ENCODE measurements at places on chromosomes 5 and 9. TPM values are rescaled to one million over a fixed set of nuclear protein-coding genes. Genes with fewer than 3 reads are reported as not detected.

The C9orf152 gene
- total RNA-seq: not detected

The FBP2 gene
- total RNA-seq: not detected

The NUDT12 gene
- 1.0 TPM for total RNA-seq

The SLC4A9 gene
- not detected for total RNA-seq

The FOXI1 gene
- total RNA-seq: not detected

The BASP1 gene
- total RNA-seq: 1.0 TPM

The DCAF10 gene
- 19.4 TPM for total RNA-seq

- H3K27me3 ChIP-seq: peaks cover 45% of the 10 kb centered on the region
- no peak overlapping the region for H3K27ac ChIP-seq
- peaks cover 2% of the 10 kb centered on the region for H3K36me3 ChIP-seq
- DNase-seq: no peak
- H3K4me1 ChIP-seq: peaks cover 1% of the 10 kb centered on the region
These were observed 51.1 kb downstream of the NSUN2 start for GRCh38 chr5:6581559-6582426.

DNA sequence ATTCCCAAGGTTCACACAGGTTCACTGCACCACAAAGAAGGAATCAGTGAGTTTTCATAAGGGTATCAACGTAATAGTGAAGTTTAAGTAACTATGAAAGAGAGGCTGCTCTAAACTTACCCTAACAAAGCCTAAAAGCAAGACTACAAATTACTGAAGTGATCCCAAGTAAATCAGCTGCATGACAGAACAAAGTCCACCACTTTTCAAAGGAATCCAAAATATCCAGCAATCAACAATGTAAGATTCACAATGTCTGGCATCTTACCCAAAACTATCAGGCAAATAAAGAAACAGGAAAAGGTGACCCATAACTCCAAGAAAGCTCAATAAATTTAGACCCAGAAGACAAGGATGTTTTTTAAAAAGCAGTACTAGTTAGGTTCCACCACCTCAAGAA is 70.1 kb downstream of the GNAQ start:
- H3K27me3 ChIP-seq: no peaks in the 10 kb centered on the region
- no peak for DNase-seq
- H3K27ac ChIP-seq: no peak overlapping the region
- H3K4me1 ChIP-seq: peaks cover 26% of the 10 kb centered on the region

DNA sequence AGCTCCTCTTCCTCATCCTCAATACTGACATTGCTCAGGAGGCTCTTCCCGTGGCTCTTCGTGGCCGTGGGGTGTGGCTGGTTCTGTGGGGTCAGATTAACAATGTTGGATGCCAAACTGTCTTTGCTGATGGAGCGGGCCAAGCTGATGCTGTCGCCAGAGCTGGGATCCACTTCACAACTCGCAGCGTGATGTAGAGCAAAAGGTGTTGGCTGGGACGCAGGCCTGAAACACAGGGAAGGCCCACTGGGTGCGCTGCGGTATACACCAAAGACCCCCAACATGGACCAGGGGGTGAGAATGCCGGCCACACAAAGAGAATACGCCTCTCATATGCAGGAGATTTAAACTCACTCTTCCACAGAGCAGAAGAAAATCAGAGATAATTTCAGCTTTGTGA is 84.3 kb downstream of the CAMSAP1 start:
- H3K27ac ChIP-seq: no peak overlapping the region
- no peaks in the 10 kb centered on the region for H3K27me3 ChIP-seq
- no peak for DNase-seq
- H3K36me3 ChIP-seq: peaks cover 7% of the 10 kb centered on the region
- H3K4me1 ChIP-seq: no peaks in the 10 kb centered on the region

DNA sequence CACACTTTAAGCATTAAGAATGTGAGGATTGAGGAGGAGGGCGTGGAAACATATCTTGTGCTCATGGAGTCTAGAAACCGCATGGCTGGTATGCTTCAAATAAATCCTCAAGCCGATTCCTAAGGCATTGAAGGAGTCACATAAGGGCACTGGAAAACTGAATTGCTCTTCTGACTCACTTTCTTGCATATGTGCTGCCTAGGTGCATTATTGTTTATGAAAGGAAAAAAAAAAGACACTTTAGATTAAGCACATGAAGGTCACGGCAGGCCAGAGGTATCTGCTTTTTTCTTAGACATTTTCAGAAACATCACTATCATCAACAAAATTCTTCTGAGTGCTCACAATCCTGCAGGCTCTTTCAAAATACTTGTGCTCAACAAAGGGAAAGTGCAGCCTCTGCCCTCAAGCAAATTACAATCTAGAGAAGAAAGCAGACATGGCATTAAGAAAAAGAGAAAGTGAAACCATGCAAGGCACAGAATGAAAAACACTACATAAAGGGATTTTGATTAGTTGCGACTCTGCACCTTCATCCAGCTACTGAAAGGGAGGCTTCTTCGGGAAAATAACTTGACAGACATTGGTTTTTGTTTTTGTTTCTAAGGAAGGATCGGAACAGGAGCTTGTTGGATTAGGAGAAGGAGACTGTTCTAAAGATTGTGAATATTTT is 2117.6 kb downstream of the MAT2B start:
- no peaks in the 10 kb centered on the region for H3K27me3 ChIP-seq
- no peak for DNase-seq
- H3K27ac ChIP-seq: no peak overlapping the region
- no peaks in the 10 kb centered on the region for H3K36me3 ChIP-seq
- peaks cover 5% of the 10 kb centered on the region for H3K4me1 ChIP-seq
- no peak overlapping the region for H3K4me3 ChIP-seq

- no peaks in the 10 kb centered on the region for H3K36me3 ChIP-seq
- H3K4me1 ChIP-seq: no peaks in the 10 kb centered on the region
- H3K4me3 ChIP-seq: no peak overlapping the region
- DNase-seq: no peak
- H3K27me3 ChIP-seq: peaks cover 11% of the 10 kb centered on the region
- no peak overlapping the region for H3K27ac ChIP-seq
These were observed 35.4 kb upstream of the SLC28A3 start for GRCh38 chr9:84375954-84376353.

DNA sequence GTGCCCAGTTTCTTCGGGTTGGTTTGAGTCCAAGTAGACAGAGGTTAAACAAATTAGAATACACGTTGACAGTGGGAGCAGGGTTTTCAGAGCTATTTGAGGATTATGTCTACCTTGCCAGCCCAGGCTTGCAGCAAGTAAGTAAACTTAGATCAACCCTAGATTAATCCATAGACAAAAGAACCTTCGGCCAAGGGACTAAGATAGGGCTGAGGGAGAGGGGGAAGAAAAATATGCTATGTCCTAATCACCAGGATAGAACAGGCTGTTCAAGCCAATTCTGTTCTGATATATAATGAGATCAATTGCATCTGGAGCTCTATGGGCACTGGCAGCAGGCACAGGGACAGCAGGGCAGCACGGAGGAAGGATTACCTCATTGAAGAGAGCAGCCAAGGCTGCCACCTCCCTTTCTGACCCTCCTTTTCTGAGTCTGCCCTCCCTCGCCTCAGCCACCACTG is 377.7 kb downstream of the PIK3R1 start:
- no peaks in the 10 kb centered on the region for H3K4me1 ChIP-seq
- H3K36me3 ChIP-seq: no peaks in the 10 kb centered on the region
- no peaks in the 10 kb centered on the region for H3K27me3 ChIP-seq
- no peak overlapping the region for H3K27ac ChIP-seq

GRCh38 chr5:131633830-131634229 is 1.2 kb downstream of the RAPGEF6 start:
- peak overlapping the region; percentile 97 for H3K27ac ChIP-seq
- H3K36me3 ChIP-seq: peaks cover 10% of the 10 kb centered on the region
- H3K4me1 ChIP-seq: peaks cover 22% of the 10 kb centered on the region

GRCh38 chr5:115398719-115399118 is 102.3 kb upstream of the CCDC112 start:
- no peaks in the 10 kb centered on the region for H3K36me3 ChIP-seq
- no peak overlapping the region for H3K4me3 ChIP-seq
- DNase-seq: no peak
- H3K27ac ChIP-seq: no peak overlapping the region

DNA sequence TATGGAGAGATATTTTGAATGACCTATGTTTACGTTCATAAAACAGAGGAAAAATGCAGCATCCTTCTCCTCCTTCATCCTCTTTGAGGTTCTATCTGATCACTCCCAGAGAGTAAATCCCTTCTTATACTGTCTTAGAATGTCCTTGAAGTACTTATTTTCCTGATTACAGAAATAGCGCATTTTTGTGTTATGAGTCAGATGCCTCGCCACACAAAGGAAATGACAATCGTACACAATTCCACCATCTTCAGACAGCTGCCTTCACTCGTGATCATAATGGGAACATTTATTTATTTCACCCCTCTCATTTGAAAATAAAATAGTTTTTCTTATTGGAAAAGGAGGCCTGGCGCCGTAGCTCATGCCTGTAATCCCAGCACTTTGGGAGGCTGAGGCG is 2.4 kb upstream of the GLT6D1 start:
- no peak for DNase-seq
- H3K27me3 ChIP-seq: no peaks in the 10 kb centered on the region

- H3K4me1 ChIP-seq: peaks cover 19% of the 10 kb centered on the region
- peaks cover 65% of the 10 kb centered on the region for H3K27me3 ChIP-seq
- no peak overlapping the region for H3K4me3 ChIP-seq
- no peak for DNase-seq
These were observed 5.3 kb downstream of the LHX6 start for GRCh38 chr9:122223435-122223834.

- H3K4me3 ChIP-seq: no peak overlapping the region
- DNase-seq: no peak
- peaks cover 12% of the 10 kb centered on the region for H3K27me3 ChIP-seq
- H3K36me3 ChIP-seq: no peaks in the 10 kb centered on the region
These were observed 58.2 kb upstream of the EQTN start for GRCh38 chr9:27355166-27355565.

DNA sequence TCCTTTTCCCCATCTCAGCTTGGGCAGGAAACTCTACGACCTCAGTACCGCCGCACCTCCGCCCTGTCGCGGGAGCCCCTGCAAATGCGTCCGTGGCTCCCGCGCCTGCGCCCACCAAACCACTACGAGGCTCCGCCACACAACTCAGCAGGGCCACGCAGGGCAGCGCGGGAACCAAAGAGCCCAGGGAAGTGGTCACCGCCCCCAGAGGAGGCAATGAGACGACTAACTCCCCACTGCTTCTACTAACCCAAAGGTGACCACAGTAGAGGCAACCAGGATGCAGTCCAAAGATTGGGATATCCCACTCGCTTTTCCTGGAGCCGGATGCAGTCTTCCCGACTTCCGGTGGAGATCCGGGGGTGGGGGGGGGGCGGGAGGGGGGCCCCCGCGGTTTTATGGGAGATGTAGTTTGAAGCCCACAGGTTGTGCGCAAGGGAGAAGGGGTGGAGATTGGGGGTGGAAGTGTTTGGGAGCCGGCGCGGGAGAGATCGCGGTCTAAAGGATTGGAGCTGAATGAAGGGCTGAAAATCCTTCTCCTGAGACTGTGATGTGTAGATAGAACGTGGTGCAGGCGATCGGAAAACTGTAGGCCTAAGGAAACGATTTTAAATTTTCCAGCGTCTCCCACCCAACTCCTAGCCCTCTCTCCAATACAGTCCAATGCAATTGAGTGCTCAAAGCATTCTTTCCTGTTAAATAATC is at the start of gene NUDT12:
Gene NUDT12, minus strand, starts transcription at position 337 of the 705 bp plus-strand sequence. CDS start 2,541 bp downstream, outside the sequence.
- H3K27me3 ChIP-seq: peaks cover 3% of the 10 kb centered on the region
- no peaks in the 10 kb centered on the region for H3K36me3 ChIP-seq
- peaks cover 12% of the 10 kb centered on the region for H3K4me1 ChIP-seq

GRCh38 chr5:32099486-32100035 is 74.6 kb downstream of the GOLPH3 start:
- H3K4me1 ChIP-seq: no peaks in the 10 kb centered on the region
- DNase-seq: no peak
- no peaks in the 10 kb centered on the region for H3K27me3 ChIP-seq

- DNase-seq: no peak
- H3K4me1 ChIP-seq: no peaks in the 10 kb centered on the region
- no peak overlapping the region for H3K4me3 ChIP-seq
- H3K36me3 ChIP-seq: no peaks in the 10 kb centered on the region
- no peaks in the 10 kb centered on the region for H3K27me3 ChIP-seq
These were observed 309.9 kb downstream of the MAT2B start for GRCh38 chr5:163815240-163815791.

- H3K4me3 ChIP-seq: no peak overlapping the region
- H3K27me3 ChIP-seq: peaks cover 3% of the 10 kb centered on the region
- H3K4me1 ChIP-seq: no peaks in the 10 kb centered on the region
- no peak overlapping the region for H3K27ac ChIP-seq
These were observed 244.8 kb downstream of the ADGRV1 start for GRCh38 chr5:90803381-90803780.

DNA sequence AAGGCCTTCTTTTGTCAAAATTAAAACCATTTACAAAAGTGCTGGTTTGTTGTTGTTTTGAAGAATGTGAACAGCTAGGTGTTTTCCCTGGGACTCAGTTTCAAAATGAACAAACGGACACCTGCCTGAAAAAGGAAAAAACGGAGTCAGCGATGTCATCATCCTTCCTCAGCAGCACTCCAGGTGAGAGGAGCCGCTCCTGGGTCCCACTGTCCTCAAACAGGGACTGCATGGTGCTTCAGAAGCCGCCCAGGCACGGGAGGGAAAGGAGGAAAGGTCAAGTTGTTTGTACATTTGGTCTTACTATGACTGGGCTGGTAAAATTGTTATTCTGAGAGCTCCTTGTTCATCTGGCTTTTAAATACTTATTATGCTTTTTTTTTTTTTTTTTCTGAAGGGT is 69.0 kb upstream of the ZSWIM6 start:
- no peak overlapping the region for H3K4me3 ChIP-seq
- H3K27ac ChIP-seq: no peak overlapping the region
- H3K36me3 ChIP-seq: no peaks in the 10 kb centered on the region
- peaks cover 12% of the 10 kb centered on the region for H3K27me3 ChIP-seq
- no peaks in the 10 kb centered on the region for H3K4me1 ChIP-seq
- DNase-seq: no peak

- H3K4me1 ChIP-seq: no peaks in the 10 kb centered on the region
- no peaks in the 10 kb centered on the region for H3K27me3 ChIP-seq
- no peaks in the 10 kb centered on the region for H3K36me3 ChIP-seq
- no peak overlapping the region for H3K4me3 ChIP-seq
These were observed 329.6 kb downstream of the MED10 start for GRCh38 chr5:6048746-6049145.

Measured in activated T-helper 1 cell treated with anti-CD3 and anti-CD28 coated beads, Interleukin-12 subunit alpha, Interleukin-12 subunit beta, Interleukin-2, Interleukin-4 antibody, amounts not matched to agents 30 ng/mL and 10 ng/mL and 1 ng/mL, durations not matched to agents 14 hours and 24 hours and 36 hours (primary cell).